ENCODE measurements at places on chromosomes 12 and 14.

DNA sequence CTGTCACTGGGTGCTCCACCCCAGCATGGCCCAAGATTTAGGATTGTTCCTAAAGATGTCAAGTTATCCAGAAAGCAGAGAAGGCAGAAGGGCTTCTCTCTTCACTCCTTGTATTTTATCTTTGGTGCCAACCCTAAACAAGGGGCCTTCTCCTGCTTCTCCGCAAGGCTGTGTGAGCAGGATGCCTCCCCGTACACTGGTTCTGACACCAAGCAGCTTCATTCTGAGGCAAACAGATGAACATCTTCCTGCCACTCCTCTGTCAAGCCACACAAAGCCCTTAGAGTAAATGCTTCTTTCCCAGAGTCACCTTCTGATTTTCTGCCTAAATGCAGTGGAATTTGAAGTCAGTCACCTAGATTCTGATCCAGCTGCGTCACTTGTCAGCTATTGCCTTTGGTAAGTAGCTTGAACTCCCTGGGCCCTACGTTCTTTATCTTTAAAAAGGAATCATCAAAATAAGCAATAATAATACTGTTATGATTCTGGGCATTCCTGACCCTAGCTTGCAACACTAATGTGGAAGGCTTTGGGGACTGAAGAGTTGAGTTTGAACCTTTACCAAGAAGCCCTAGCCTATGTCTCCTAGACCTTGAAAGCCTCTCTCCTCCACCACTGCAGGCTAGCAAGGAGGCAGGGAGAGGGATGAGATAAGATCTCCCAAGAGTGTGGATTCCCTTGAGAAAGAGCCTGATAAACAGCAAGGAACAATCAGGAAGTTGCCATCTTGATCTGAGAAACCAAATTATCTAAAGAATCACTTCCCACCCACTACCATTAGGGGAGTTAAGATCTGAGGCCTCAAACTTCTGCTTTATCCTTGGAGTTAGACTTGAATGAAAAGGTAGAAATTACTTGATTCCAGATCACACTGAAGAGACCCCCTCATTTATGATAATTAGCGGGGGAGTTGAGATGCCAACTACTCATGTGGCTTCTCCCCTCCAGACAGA, 5.7 kb downstream of the KRT73 start:
- no peak for DNase-seq

DNA sequence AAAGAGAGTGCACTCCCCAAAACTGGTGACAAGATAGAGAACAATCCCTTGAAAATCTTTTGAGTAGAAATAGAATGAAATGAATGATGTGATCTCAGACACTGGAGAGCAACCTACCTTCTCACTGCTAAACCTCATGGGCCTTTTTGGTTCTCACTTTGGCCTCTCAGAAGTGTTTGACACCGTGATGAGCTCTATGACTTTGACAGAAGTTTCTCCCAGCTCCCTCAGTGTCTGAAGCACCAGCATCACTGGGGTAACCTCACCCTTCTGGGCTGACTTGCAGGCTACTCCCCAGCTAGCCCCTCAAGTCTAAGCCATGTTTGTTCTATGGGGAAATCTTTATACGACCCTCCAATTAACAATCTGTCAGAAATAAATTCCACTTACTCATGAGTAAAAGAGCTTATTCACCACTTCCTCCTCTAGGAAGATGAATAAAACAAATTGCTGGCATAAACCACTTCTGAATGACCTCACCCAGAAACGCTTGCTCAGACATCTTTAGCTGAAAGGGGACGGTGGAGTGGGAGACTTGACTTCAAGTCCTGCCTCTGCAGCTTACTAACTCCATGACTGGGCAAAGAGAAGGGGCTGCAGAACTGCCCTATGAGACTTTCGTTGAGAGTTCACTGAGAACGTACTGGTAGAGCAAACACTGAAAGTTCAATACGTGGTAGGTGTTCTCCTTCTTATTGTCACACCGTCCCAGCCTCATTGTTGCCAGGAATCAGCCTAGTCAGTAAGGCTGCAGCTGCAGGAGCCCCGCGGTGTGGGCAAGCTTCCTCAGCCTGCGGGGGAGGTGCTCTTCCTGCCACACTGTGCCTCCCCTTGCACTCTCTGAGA, 46.5 kb downstream of the ST8SIA1 start:
- DNase-seq = no peak

DNA sequence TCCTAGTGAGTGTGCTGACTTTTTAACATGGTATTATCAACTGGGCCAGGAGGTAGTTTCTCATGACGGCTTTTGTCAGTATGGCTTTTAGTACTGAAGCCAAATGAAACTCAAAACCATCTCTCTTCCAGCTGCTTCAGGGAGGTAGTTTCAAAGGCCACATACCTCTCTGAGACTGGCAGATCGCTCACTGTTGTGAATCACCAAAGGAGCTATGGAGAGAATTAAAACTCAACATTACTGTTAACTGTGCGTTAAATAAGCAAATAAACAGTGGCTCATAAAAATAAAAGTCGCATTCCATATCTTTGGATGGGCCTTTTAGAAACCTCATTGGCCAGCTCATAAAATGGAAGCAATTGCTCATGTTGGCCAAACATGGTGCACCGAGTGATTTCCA, 141.1 kb downstream of the HMGA2 start:
- no peak for DNase-seq

GRCh38 chr14:73452341-73453186, 5.8 kb downstream of the NUMB start:
- no peak for DNase-seq

DNA sequence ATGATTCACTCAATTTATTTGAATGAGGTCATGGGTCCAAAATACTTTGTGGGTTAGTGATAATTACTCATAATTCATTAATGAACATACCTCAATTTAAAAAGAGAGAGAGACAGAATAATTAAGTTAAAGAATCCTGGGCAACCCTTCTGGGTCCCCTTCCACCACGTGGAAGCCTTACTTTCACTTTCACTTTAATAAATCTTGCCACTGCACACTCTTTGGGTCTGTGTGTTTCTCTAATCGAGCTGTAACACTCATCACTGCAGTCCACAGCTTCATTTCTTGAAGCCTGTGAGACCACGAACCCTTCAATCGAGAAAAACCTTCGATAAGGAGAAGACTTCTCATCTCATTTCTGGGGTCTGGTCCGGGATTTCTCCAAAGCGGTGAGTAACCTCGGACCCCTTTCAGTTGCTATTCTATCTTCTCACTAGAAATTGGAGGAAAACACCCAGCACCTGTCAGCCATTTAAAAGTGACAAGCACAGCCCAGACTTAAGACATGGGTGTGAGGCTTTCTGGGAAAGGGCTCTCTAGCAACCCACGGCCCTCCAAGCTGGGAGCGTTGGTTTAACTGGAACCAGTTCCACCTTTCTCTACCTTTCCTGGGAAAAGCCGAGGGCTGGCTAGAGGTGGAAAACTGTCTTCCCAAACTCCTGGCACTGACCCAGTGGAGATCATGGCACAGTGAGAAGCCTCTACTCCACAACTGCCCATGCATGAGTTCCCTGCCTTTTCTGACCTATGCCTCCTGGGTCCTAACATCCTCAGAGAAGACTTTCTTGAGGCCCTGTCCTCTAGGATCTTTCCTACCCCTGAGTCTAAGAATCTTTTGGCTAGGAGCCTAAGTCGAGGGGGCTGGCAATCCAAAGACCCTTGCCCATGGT, 148.8 kb upstream of the ATF7IP start:
- DNase-seq = no peak

DNA sequence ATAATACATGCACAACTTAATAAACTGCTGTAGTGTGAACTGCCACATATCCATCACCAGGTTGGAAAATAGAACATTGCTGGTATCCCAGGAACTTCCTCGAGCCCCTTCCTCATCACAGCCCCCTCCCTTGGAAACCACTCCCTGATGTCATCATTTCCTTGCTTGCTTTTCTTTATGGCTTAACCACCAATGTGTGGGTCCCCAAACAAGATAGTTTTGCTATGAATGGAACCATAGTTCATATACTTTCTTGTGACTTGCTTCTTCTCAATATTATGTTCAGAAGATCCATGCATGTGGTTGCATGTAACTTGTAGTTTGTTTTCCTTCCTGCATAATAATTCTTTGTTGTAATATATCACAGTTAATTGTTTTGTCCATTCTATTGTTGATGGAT, 8.9 kb upstream of the WNT5B start:
- no peak for DNase-seq

- DNase-seq = peak; percentile 3
Observed at GRCh38 chr12:89346741-89347324, 5.5 kb downstream of the DUSP6 start.

- DNase-seq = no peak
Observed at GRCh38 chr14:68807987-68808386, 15.1 kb upstream of the ZFP36L1 start.

- no peak for DNase-seq
Observed at GRCh38 chr14:104732355-104732804, 8.4 kb downstream of the ADSS1 start.

DNA sequence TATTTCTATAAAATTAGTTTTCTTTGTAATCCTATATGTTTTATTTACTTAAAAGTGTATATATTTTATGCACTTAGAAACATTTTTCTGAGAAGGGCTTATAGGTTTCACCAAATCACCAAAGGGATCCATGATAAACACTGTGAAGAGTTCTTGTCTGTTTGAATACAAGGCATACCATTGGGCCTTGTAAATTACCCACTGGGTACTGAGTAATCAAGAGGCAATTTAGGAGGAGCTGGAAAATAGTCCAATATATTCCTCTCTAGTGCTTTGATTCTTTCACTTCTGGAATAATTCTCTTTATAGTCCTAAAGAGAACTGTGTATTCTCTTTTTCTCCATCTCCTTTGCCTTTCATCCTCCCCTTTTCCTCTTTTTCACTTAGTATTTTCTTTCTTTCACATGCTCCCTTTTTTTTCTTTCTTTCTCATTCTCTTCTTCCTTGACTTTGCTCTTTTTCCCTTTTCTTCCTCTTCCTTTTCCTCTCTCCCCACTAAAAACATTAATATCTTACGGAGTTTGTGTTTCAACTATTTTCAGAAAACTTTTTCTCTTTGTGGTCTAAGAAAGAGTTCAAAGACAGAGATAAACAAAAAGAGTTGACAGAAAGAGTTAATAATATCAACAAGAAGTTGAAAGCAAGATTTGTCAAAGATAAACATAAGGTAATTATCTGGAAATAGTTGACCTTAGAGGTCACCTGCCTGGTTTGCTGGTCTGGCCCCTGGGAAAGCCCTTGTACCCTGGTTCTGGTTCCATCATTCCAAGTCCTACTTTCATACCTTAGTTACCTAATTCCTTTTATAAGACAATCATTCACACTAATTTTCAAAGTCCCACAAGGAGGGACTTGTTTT, 435.3 kb downstream of the RAD51B start:
- no peak for DNase-seq

DNA sequence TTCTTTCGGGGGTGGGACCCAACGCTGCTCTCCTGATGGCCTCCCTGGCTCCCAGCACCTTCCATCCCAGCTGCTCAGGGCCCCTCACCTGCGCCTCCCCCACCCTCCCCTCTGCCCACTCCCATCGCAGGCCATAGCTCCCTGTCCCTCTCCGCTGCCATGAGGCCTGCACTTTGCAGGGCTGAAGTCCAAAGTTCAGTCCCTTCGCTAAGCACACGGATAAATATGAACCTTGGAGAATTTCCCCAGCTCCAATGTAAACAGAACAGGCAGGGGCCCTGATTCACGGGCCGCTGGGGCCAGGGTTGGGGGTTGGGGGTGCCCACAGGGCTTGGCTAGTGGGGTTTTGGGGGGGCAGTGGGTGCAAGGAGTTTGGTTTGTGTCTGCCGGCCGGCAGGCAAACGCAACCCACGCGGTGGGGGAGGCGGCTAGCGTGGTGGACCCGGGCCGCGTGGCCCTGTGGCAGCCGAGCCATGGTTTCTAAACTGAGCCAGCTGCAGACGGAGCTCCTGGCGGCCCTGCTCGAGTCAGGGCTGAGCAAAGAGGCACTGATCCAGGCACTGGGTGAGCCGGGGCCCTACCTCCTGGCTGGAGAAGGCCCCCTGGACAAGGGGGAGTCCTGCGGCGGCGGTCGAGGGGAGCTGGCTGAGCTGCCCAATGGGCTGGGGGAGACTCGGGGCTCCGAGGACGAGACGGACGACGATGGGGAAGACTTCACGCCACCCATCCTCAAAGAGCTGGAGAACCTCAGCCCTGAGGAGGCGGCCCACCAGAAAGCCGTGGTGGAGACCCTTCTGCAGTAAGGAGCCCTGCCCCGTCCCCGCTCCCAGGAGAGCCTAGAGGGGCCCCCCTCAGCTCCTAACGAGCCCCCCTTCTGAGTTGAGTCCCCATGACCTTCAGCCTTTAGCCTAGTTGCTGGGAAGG, at the start of gene HNF1A:
Gene HNF1A (plus strand): TSS at position 248 of the 924 bp plus-strand sequence. CDS start 226 bp downstream, at position 474.
- no peak for DNase-seq

DNA sequence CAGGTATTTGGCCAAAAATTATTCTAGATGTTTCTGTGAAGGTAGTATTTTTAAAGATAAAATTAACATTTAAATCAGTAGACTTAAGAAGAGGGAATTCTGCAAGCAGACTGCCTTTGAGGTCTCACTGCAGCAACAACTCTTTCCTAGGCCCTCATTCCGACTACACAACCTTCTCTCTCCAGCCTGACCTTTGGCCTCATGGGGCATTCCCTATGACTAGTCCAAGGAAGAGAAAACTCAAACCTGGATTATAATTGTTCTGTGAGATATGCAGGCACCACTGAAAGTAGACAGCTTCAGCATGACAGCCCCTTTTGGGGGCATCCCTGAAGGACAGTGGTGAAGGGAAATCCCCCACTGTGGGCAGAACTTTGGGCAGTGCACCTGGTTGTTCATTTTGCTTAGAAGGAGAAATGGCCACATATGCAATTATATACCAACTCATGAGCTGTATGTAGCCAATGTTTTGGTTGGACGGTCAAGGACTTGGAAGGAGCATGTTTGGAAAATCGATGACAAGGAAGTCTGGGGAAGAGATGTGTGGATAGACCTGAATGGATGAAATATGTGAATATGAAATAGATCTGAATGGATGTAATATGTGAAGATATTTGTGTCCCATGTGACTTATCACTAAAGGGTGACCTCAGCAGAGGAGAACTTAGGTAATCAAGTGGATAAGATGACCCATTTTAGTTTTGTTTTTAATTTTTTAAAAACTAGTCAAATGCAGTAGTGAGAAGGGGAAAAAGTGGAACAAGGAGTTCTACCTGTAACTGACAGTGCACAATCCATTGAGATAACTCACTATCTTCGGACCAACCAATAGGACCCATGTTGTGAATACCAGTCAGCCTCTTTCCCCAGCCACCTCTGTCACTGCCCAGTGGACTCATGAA, 233.3 kb upstream of the FOXN3 start:
- peak; percentile 55 for DNase-seq

- DNase-seq = no peak
Observed at GRCh38 chr14:63928744-63929174, 76.0 kb downstream of the SYNE2 start.

DNA sequence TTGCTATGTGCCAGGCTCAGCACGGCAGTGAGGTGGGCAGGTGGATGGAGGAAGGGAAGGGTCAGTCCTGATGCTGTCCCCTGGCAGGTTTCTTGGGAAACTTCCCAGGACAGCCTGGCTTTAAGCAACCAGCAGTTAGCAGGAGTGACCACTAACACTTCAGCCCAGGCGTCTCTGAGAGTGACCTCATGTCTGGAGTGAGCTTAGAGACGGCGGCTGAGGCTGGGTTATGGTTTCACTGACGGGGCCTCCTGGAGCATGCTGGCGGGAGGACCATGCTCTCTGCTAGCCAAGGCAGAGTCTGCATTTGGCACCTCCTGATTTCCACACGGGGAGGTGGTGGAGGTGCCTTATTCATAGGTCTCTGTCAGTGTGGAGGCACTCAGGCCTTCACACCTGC, 2.5 kb downstream of the HHIPL1 start:
- DNase-seq = no peak

Data from GM06990 (cell line).